H54 (cell line): ENCODE measurements at places on chromosomes 7 and 10.
A peak's percentile ranks its signal among the peaks of the same experiment; 100 is the strongest.

DNA sequence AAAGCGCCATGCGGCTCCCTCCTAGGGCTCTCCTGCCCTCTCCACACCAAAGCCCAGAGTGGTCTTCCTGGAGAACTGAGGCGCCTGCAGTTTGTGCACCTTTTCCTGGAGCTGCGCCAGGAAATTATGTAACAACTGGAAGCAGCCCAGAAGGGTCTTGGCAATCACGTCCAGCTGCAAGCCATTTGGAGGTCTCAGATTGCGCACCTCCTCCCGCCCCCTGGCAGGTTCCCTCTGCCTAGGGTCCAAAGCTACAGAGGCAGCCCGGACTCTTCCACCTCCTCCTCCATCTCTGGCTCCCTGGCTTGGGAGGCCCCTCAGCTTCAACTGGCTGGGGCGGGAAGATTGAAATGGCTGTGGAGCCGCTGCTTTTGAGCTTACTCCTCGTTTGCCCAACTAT, 34.0 kb upstream of the SFTPD start:
- DNase-seq: no peak

GRCh38 chr10:118239236-118239630, 102.9 kb downstream of the FAM204A start:
- DNase-seq: no peak

GRCh38 chr10:99303899-99304861, 25.0 kb upstream of the CNNM1 start:
- DNase-seq: no peak

DNA sequence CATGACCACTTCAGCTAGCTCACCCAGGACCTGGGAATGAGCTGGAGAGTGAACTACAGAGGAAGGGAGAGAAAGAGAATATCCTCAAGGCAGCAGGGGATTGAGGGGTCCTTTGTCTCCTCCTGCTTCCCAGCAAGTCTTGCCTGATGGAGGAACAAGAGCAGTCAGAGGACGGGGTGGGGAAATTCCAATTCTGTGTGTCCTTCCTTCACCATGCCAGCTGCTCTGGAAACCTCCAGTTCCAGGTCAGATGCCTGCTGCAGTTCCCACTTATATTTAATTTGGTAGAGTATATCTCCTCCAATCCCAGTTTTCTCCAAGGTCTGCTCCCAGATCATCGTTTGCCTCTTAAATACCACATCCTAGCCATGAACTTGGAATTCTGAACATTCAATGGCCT, 21.4 kb upstream of the LEP start:
- DNase-seq: no peak

GRCh38 chr7:107876916-107877315, 14.1 kb upstream of the DLD start:
- DNase-seq: no peak

DNA sequence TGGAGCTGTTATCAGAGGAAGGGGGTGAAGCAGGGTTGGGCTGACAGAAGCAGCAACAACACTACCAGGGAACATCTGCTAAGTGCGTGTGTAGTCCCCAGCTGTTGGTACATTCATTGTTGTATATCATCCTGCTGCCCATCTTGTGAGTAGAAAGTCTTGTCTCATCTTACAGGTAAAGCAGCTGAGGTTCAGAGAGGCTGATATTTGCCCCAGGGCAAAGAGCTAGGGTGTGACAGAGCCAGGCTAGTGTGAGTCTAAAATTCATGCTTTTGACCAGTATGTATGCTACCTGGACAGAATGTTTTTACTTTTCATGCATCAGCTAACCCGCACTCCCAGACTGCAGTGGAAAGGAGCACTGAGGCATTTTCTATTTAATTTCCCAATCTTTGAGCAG, 221.6 kb downstream of the STK31 start:
- DNase-seq: no peak

DNA sequence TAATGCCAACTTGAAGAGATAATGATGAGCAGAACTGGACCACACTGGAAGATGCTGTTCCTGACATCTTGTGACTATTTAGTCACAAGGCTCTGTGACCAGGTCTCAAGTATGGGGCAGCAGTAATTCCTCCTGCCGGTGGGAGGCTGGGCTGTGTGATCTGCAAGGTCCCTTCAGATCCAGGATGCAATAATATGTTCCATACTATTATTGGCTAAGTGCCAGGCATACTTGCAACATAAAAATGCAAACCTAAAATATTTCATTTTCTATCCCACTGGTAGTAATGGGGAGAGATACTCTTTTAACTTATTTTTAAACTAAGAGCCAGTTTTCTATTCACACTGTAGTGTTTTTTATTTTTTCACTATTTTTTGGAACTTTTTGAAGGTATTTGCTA, 171.5 kb downstream of the CYP26A1 start:
- DNase-seq: no peak

DNA sequence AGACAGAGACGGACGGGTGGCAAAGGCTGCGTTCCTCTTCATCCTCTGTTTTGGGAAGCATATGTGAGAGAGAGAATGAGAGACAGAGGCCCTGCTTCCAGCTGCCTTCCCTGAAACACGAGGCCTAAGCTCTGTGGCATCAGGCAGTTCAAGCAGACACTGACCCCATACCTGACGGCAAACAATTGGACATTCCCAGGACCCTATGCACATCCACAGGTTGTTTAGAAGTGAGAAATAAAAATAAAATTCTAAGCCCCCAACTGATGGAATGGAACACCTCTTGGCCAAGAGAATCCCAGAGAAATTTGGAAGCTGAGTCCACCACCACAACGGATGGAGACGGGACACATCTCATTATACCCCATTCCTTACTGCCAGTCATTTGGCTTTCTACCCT, 105.3 kb downstream of the CPXM2 start:
- DNase-seq: no peak

- no peak for DNase-seq
Observed at GRCh38 chr7:13770305-13770704, 219.2 kb downstream of the ETV1 start.

DNA sequence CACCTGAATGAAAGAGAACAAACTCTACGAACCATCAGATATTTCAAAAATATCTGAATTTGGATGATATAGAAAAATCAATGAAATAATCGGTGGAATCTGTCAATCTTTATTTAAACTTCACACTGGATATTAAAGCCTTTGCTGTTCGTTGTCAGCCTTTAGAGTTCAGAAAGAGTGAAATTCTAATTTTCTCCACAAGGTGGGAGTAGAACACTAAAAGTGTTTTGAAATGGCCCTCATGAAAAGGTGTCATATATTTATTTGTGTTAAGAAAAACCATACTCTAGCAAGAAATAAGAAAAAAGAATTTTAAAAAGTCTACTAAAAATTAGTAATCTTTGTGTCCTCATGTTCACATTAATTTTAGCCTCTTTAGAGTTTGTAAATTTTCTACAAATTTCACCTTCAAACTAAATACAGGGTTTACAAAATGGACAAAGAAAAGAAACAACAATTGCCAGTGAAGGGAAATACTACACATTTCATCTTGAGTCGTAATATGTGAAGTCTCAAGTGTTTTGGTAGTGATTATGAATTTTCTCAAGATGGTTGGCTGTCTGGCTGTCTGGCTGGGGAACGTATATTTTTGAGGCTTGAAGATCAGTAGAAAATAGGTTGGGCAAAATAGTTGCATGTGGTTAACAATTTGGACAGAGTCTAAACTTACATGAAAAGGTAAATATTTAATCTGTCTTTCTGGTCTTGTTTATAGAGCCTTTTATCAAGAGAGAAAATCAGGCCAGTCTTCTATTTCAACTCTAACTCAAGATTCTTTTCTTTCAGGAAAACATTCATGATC, 43.7 kb downstream of the DNAJB9 start:
- DNase-seq: no peak

- no peak for DNase-seq
Observed at GRCh38 chr10:29397221-29397620, 108.4 kb downstream of the LYZL1 start.

DNA sequence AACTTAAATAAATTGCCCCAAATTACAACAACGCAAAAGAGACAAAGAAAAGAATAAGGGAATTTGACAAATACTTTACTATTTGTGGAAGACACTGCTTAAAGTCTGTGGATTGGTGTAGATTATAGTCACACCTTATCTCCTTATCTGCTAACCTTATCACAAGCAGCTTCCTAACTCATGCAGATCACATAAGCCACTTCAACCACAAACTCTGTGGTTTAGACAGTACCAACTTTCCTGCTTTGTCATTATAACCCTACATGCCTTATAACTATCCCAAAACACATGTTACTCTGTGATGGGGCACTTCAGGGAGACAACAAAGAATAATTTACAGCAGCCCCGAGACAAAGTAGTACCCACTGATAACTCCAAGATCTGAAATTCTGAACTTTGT, 41.5 kb upstream of the PPP3CB start:
- DNase-seq: no peak

DNA sequence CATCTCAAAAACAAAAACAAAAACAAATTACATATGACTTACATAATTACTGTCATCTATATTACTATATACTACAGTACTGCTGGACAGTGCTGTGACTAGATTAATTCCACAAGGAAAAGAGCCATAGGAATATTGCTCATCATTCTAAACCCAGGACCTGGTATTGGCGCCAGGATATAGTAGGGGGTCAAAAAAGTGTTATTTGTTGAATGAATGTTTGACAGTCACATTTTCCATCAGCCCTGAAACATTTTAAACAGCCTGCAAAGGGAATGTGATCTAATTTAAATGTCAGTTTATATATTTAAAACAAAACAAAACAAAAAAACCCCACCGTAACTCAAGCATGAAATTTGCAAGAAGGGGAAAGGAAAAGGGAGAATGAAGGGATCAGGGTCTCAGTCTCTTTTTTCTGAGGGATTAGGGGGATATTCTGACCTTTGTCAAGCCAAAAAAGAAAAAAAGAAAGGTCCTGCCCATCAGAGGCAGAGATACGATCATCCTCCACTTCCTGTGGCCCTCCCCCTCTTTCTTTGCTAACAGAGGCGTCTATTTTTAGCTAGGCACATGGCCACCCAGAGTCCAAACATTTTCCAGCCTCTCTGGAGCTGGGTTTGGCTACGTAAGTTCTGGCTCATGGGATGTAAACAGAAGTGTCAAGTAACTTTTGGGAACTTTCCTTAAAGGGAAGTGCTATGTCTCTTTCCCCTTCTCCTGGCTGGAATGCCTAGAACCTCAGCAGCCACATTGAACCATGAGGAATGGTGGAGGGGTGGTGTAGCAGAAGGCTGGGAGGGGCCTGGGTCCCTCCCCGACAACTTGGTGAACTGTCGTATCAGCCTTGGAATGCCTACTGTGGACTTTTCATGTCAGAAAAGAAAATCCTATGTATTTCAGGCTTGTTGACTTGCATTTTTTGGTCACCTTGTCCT, 44.6 kb upstream of the DLG5 start:
- DNase-seq: peak; percentile 66

GRCh38 chr10:83677795-83678194, 461.5 kb upstream of the GHITM start:
- DNase-seq: no peak

DNA sequence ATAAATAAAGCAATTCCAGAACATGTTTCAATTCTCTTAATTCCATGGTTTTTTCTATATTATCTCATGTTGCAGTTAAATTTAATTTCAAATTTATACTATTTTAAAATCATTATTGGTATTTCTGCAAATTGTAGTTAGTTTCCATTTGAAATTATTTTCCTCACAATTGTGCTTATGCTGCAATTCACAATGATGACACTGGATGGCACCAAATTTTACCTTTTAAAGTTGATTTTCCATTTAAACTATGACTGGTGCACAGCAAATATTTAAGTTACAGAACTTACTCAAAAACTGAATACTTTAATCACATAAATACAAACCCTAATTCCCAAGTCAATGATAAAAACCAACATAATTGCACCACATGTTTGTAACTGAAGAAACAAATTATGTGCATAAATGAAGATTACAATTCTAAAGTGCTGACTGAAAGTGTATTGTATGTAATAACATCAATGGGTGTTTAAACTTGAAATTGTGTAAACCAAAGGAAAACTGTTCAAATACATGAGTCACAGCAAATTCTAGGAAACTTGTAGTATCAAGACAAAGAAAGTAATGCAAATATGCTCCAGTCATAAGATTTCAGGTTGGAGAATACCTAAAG, 75.3 kb upstream of the AASS start:
- DNase-seq: no peak

DNA sequence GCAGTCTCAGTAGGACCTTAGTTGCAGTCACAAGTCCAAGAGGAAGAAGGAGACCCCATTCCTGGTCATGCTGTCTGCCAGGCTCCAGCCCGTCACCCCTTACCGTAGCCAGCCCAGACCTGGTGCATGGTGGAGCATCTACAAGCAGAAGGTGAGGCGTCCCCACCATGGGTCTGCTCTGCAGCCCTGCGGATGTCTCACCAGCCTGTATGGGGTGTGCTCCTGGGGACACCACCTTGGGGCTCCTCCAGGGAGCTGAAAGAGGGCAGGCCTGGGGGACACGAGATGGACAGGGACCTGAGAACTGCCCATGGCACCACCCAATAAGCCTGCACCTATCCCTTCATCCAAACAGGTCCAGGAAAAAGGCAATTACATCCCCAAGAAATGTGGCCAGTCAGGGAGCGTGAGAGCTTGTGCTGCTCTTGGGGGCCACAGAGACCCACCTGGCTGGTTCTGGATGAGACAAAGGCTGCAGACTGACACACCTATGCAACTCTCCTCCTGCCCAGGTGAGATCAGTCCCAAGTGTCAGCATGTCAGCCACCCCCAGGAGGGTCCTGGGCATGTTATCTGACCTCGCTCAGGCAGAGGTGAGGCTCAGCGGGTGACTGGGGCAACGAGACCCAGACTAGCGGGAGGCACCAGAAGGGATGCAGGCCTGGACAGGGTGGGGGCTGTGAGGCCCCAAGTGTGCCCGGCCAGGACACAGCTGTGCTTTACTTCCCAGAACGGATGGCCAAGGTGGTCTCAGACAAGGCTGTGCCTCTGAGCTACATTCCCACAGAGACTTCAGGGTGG, 84.5 kb upstream of the RET start:
- no peak for DNase-seq

GRCh38 chr7:141354251-141354650, 197.0 kb upstream of the AGK start:
- peak; percentile 30 for DNase-seq

DNA sequence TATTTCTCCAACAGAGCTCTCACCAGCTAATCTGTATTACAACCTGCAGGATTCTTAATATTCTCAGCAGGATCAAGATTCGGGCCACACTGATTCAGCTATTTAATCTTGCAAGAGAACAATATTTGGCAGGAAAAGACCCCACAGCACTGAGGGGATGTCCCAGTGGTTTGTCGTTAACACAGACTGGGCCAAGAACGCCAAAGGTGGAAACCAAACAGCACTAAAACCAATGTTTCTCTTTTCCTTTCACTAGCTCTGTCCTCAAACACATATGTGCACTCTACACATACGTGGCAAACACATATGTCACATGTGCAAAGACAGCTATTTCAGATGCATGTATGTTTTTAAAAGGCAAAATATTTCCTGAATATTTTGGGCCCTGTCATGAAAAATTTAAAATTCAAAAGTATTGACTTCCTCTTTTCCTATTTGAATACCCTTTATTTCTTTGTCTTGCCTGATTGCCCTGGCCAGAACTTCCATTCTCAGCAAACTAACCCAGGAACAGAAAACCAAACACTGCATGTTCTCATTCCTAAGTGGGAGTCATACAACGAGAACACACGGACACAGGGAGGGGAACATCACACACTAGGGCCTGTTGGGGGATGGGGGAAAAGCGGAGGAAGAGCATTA, 51.7 kb upstream of the NEBL start:
- no peak for DNase-seq

- DNase-seq: no peak
Observed at GRCh38 chr7:147485660-147486210, 1104.8 kb upstream of the C7orf33 start.
